ENCODE measurements at places on chromosomes 6 and 20. TPM values are rescaled to one million over a fixed set of nuclear protein-coding genes. Genes with fewer than 3 reads are reported as not detected.

The SLC32A1 gene
- total RNA-seq: not detected

The SRMS gene
- total RNA-seq: not detected

The STK38 gene
- total RNA-seq: 23.7 TPM

The THBS2 gene
- total RNA-seq: 2,099 TPM

The SOX18 gene
- total RNA-seq: 0.07 TPM

The PTCHD4 gene
- total RNA-seq: 4.4 TPM

The GHRH gene
- total RNA-seq: not detected

The TSPO2 gene
- total RNA-seq: not detected

The SLC44A4 gene
- total RNA-seq: not detected

The GLP1R gene
- total RNA-seq: not detected

All from smooth muscle cell of the pulmonary artery (primary cell).